ENCODE measurements at places on chromosomes 2 and 18.

- no peak for DNase-seq
These were observed 310.4 kb upstream of the SYT4 start for GRCh38 chr18:43587538-43588153.

GRCh38 chr2:1521191-1521877, 108.1 kb downstream of the TPO start:
- no peak for DNase-seq

DNA sequence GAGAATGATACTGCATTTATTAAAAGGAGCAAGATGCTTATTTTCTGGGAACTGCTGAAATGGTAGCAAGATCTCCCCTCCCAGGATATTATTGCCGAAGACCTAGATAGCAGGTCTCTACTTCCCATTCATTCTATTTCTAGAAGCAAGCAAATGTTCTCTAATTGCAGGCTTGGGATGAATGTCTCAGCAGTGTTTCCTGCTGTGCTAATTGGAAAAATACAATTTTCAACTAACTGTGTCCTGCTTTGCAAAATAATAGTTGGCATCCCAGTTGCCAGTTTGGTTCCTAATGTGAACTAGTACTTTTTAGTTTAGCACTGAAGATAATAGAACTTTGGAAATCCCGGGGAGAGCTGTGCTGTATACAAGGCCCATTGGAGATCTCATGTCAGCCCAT, 26.1 kb downstream of the SLC20A1 start:
- no peak for DNase-seq

GRCh38 chr2:137321566-137321965, 556.2 kb downstream of the THSD7B start:
- no peak for DNase-seq

DNA sequence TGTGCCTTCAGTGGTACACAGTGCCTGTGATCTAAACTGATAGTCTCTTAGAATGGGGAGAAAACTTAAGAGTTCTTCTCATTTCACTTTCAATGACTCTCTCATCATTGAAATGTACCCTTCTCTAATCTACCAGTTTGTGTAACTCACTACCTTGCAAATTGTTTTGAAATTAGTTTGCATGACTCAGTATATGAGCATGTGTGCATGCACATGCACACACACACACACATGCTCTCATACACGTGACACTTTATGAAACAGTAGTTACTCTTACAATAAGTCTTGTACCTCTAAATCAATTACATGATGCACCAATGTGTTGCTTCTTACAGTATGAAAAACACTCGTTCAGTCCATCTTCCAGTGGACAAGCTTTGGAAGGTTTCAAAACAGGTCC, 10.6 kb downstream of the LYPD6B start:
- no peak for DNase-seq

DNA sequence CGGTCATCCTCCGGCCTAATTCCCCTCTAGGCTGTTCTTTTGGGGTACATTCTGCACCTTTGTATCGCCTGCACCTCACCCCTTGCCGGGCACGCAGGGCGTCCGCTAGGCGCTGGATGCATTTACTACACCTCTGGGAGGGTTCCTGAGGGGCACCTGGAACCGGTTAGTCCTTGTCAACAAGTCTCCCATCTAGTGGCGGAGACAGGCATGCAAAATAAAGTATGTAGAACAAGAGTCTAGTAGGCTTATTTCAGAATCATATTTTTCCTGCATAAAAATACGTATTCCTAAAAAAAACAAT, 705 bp upstream of the TEX261 start:
- DNase-seq, result peak; percentile 42

DNA sequence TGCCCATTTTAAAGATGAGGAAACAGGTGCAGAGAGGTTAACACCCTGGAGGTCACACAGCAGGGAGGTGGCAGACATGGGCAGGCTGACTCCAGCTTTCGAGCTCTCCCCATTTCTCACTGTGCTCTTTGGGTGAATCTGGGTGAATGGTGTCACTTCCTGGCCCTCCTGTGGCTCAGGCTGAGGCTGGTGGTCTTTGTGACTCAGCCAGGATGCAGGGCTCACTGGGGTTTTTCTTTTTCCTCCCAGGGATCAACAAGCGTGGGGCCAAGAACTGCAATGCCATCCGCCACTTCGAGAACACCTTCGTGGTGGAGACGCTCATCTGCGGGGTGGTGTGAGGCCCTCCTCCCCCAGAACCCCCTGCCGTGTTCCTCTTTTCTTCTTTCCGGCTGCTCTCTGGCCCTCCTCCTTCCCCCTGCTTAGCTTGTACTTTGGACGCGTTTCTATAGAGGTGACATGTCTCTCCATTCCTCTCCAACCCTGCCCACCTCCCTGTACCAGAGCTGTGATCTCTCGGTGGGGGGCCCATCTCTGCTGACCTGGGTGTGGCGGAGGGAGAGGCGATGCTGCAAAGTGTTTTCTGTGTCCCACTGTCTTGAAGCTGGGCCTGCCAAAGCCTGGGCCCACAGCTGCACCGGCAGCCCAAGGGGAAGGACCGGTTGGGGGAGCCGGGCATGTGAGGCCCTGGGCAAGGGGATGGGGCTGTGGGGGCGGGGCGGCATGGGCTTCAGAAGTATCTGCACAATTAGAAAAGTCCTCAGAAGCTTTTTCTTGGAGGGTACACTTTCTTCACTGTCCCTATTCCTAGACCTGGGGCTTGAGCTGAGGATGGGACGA, 13.2 kb downstream of the ITM2C start:
- DNase-seq, result no peak

All from T-helper 22 cell (primary cell).